GM10248 (cell line): ENCODE measurements at places on chromosomes 5 and 9.

DNA sequence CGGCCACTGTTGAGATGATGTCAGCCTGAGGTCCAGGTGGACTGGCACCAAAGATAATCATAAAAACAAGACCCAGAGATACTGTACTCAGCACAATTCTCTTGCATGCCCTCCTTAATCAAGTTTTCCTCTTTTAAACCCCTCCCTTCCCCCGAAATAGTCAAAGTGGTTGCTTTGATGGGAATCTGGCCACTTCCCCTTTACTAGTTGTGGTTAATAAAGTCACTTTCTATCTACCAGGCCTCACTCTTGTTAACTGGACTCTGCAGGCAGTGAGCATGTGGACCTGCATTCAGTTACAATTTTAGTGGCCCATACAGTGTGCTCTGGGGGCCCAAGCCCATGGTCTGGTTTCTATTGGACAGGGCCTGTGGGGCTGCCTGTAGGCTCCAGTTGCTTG, 17.5 kb downstream of the FBP2 start:
- no peak for DNase-seq

DNA sequence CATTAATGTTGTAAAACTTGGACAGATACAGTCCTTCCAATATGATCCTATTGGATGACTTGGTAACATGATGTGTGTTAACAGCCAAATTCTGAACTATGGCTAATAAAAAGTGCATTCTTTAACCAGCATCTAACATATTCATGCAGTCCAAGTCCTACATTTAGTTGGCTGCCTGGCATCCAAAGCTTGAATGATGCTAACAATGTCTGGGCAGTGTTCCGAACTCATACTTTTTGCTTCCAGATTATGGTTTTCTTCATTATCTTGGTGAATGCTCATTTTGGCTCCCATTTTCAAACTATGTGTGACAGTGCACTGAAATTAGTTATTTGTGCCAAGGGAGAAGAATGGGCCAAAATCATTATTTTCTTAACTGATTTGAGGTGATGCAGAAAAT, 2.8 kb downstream of the FAM174A start:
- no peak for DNase-seq

- DNase-seq: no peak
Observed at GRCh38 chr5:179495906-179496455, 54.4 kb upstream of the RUFY1 start.

GRCh38 chr9:34540827-34541226, 18.0 kb upstream of the ENHO start:
- no peak for DNase-seq

GRCh38 chr5:118561971-118562370, 426.4 kb downstream of the DTWD2 start:
- no peak for DNase-seq

GRCh38 chr5:1815071-1815786, 14.0 kb downstream of the NDUFS6 start:
- no peak for DNase-seq

GRCh38 chr5:147547730-147548129, 37.9 kb upstream of the DPYSL3 start:
- DNase-seq: no peak

GRCh38 chr5:107519900-107520354, 150.8 kb downstream of the EFNA5 start:
- no peak for DNase-seq

DNA sequence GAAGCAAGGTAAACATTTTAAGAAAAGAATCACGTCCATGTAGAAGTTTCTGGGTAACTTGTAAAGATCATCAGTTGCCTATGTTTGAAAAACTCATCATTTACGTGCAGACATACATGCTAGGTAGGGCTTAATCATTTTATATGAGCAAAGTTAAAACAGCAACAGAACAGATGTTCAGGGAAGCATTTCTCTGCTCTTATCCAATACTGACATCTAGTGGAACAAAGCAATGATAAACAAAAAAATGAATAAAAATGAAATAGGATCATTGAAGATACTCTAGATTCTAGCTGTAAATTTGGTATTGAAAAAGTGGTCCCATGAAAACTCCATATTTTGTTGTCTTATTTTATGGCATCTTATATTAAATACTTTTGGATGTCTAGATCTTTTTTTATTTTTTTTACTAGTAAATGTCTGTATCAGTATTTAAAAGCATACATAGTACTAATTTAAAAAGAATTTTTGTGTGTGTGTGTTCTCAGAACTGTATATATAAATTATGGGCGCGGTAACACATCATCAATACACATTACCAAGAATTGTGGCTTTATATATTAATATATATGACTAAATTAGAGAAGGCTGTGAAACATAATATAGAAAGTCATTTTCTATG, 1050.2 kb downstream of the CDH12 start:
- DNase-seq: peak; percentile 20

DNA sequence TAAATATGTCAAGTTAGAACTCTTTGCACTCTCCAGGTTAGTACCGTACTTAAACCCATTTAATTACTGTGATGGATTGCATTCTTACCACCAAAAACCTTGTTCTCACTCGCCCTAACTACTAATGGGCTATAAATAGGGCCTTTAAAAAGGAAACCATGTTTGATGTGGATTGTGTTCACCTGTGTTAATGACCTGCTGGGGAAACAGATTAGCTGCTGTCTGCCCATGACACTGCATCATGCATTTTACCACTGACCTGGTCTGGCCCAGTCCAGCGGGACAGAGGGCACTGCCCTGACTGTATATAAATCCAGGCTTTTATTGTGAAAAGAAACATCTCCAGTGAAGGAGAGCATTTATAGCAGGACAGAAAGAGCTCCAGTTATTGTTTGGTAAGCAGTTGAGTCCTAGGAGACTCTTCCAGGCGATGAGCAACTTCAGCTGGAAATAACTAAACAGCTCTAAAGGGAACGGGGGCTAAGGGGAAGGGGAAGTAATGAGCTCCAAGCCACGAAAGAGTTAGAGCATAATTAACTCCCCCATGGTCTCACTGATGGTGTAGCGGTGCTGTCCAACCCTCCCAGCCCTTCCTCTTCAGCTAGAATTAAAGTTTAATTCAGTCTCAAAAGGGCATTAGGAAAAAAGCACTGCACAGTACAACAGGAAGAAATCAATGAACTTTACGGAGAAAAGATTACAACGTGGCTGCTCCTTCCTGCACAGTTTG, 303.1 kb downstream of the ENC1 start:
- DNase-seq: no peak

GRCh38 chr5:30041831-30042385, 1151.6 kb upstream of the CDH6 start:
- no peak for DNase-seq

DNA sequence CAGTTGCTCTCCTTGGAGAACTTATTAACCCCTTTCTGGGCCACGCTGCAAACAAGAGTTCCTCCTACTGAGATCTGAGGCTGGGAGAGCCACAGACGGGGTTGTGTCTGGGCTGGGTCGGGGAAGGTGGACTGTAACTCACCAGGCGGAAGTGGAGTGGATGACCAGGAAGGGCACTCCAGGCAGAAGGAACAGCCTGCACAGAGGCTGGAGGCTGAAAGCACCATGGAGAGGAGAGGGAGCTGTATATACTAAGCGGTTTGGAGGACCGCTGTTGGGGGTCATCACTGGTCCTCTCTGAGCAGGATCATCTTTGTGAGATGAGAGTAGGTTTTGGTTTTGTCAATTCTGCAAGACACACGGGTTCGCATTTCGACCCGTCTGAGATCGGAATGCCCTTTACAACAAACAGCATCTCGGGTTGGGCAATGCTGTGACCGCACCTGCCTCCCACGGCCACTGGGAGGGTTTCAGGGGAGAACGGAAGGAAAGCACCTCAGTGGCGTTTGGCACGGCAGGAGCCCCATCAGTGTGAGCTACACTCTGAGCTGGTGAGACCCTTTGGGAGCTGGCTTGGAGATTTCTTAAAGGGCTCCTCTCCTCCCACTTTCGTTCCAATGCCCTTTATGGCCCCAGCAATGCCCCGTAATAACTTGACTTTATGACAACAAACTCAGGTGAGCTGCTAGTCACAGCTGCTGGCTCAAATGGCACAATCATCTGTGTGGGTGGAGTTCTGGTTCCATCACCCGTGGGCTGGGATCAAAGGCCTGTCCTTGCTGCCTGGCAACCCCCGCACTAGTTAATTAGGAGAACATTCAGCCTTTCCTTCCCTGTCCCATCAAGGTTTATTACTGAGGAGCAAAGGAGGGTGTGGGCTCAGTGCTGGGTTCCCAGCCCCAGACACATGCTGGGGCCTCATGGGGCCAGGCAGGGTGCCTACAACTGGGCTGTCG, 18.7 kb upstream of the NEURL1B start:
- no peak for DNase-seq

GRCh38 chr5:88374391-88374790, 105.7 kb upstream of the TMEM161B start:
- no peak for DNase-seq

DNA sequence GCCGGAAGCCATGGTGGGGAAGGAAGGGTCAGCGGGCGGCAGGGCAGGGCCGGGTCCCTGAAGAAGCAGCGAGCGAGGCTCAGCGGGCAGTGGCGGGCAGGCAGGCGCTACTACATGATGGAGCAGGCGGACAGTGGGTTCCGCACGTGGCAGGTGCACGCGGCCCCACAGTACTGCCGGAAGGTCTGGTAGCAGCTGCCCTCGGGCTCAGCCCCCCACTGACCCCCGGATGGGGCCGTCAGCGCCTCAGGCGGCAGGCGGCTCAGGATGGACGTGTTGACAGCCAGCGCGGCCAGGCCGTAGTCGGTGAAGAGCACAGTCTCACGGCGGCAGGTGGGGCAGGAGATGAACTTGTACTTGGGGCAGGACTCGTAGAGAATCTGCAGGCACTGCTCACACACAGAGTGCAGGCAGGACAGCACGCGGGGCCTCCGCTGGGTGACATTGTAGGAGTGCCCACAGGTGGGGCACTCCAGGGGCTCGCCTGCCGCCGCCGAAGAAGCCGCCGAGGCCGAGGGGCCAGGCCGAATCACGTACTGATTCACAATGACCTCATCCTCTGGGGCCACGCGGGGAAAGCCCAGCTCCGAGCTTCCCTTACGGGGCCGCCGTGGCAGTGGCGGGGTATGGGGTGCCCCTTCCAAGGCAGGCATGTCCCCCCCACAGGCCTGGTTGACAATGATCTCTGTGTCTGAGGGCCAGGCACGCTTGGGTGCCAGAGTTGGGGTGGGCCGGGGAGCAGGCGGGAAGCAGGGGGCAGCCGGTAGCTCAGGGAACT, 1.5 kb downstream of the RNF208 start:
- DNase-seq: no peak

GRCh38 chr9:81915801-81916505, 12.3 kb upstream of the SPATA31D4 start:
- no peak for DNase-seq

DNA sequence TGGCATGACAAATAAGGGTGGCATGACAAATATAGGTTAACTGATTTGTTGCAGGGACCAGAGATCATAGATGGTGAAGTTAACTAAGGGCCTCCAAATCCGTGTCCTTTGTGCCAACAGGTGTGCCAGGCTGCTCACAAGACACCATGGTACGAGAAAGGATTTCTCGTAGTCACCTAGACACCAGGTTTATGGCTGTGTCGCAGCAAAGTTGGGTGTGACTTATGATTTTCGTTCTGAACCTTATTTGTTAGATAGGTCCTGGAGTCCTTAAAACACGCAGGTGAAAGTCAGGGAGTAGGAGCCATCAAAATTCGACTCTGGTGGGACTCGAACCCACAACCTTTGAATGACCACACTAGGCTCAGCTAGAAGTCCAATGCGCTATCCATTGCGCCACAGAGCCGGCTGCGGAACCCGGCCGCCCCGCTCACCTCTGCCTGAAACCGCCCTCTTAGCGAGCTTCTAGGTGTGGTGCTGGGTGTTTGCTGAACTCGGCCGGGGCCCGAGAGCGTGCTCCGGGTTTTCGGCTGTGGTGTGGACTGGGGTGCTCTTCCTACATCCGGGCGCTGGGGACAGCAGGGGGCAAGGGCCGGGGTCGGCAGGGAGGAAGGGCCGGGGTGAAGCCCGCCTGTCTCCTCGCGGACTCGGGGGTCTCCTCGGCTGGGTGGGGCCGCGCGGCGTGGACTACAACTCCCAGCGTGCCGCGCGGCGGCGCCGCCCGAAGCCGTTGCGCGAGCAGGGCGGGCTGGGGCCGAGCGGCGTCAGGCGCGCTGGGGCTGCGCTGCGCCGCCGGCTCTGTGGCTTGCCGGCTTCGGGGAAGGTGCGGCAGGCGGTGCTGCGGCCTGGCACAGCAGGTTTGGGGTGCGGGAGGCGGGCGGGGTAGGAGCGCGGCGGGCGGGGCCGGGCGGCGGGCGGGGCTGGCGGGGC, at the start of gene SLC27A4:
SLC27A4 (plus strand) TSS at position 767 of the 930 bp plus-strand sequence. CDS start 2,606 bp downstream, outside the sequence.
- DNase-seq: peak; percentile 90

DNA sequence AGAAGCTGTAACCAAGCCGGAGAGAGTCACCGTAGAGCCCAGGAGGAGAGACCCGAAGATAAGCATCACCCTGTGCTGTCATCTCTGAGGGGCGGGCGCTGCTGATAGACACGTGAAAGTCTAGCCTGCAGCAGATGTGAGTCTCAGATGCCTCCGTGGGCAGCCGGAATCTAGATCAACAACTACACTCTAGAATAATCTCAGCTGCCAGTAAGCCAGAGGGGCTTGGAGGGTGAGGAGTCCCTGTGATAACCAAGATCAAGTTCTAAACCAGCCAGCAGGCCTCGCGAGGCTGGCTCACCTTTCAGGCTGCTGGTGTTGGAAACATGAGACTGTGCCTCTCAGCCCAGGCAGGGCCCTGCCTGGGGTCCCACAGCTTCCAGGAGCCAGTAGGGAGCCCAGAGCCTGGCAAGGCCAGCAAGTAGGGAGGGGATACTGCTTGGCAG, 54.1 kb downstream of the DAPK1 start:
- DNase-seq: no peak

DNA sequence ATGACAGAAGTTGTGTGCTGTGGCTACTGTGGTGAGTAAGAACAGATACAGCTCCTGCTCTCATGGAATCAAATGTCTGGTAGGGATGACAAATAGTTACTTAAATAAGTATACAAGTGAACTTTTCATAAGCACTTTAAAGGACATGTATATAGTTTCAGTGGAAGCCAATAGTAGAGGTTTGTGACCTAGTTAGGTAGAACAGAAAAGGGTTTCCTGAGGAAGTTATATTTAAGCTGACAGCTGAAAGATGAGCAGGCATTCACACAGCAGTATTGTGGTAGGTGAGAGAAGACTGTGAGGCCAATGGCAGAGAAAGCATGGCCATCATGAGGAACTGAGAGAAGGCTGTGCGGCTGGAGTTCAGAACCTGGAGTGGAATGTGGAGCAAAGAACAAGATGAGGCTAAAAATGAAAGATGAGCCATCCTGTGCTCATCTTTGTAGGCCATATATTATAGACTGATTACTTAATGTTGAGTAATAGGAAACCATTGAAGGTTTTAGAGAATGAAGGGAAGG, 15.4 kb downstream of the FAM174A start:
- peak; percentile 4 for DNase-seq

GRCh38 chr9:125887172-125887571, 140.0 kb downstream of the PBX3 start:
- no peak for DNase-seq

GRCh38 chr5:112109331-112110007, 309.6 kb downstream of the EPB41L4A start:
- DNase-seq: no peak
